T-helper 1 cell (primary cell): ENCODE measurements at places on chromosomes 12 and 14.

- no peak for DNase-seq
Observed at GRCh38 chr12:76706761-76707160, 57.2 kb upstream of the ZDHHC17 start.

- DNase-seq: no peak
Observed at GRCh38 chr14:21343035-21343794, 40.6 kb downstream of the SUPT16H start.

DNA sequence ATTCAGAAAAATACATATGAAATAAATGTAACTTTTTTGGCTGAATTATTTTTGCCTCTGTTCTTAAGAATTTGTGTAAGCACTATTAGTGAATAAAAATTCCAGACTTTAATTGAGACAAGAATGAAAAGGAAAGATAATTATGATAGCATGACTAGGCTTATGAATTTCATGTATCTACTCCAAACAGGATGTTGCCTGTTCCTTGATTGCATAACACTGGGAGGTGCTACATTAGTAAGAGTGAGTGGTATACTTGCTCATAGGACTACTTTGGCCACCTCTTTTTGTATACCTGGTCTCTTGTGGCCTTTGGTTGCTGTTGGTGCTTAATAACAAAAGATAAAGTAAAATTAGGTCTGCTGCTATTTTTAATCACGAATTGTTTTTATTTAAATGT is 112.8 kb downstream of the NAV3 start:
- DNase-seq: no peak

- DNase-seq: peak; percentile 60
Observed at GRCh38 chr14:73771848-73772638, 57.9 kb upstream of the PNMA1 start.

DNA sequence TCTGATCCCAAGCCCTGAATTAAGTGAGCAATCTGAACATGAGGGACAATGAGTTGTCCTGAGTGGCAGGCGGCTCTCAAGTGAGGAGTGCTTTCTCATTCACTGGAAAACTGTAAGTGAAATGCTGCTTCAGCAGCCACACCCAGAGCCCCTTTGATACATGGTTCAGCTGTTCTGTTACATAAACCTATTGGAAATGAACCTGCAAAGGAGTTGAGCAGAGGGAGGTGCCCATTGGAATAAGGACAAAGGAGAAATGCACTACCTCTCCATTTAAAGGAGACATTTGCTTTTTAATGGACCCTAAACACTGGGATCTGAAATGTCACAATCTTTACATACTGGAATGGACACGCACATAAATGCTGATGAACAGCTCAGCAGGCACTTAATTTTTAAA is 169.9 kb downstream of the CACNA1C start:
- DNase-seq: no peak
